ENCODE measurements at places on chromosomes 2 and 18.

GRCh38 chr2:179107737-179108136 lies 57.8 kb upstream of the CCDC141 start:
- DNase-seq, result no peak

DNA sequence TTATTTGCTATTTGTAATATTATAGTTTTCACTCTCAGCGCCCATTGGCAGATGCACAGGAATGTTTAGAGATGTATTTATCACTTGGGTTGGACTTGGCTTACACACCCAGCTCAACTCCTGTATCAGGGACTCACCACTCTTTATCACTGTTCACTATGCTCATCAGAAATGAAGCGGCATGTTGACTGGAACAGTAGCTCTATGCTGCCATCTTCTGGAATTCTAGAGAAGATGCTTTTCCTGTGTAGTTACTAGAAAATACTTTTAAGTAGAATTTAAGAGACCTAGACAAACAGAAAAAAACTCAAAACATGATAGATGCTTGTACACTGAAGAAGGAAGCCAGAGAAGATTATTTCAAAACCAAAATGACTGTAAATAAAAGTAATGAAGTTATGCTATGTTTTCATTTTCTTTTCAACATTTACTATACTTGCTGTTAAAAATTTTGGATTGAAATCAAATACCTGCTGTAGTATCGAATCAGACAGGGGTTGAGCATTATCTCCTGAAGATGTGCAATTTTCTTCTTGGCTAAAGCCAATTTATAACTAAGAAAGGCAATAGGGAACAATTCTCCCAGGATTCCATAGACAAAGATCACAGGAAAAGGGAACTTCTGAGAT lies 47.4 kb upstream of the NXPH2 start:
- DNase-seq, result peak; percentile 13

DNA sequence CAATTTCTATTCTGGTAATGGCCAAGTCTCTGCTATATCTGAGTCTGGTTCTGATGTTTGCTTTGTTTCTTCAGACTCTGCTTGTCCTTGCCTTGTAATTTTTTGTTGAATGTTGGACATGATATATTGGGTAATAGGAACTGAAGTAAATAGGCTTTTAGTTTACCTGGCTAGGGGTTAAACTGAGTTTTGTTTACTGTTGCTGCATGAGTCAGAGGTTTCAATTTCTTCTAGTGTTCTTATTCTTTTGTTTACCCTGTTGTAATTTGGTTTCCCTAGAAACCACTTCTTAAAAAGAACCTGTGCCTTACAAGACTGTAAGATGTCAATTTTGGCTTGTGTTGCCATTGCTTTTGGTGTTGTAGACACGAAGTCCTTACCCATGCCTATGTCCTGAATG lies 285.0 kb upstream of the KCNH7 start:
- no peak for DNase-seq

DNA sequence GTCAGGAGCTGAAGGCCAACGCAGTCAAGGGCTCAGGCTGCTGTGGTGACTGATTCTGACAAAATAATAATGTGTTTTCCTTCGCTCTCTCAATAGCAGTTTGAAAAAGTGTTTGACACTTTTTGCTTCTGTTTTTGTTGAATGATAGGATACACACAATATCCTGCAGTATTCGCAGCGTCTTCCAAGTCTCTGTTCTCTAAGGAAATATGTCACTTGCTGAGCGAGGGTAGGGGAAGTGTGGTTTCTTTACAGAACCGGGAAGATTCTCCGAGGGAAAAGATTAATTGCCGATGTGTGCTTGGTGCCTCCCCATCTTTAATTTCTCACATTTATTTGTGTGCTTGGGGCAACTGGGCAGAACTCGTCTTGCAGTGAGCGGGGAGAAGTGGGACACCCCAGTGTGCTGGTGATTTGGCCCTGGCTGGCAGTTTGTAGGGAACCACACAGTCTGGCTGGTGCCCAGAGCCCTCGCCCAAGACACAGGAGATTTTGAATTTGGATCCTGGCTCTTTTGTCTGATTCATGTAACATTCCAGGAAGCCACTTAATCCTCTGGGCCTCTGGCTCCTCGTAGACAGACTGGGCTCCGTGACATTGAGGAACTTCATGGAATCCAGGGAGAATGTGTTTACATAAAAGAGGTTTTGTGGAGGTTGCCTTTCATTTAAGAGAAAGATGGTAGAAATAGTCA lies 169.4 kb downstream of the LDLRAD4 start:
- DNase-seq, result no peak
